ENCODE measurements at places on chromosomes 4 and X.

DNA sequence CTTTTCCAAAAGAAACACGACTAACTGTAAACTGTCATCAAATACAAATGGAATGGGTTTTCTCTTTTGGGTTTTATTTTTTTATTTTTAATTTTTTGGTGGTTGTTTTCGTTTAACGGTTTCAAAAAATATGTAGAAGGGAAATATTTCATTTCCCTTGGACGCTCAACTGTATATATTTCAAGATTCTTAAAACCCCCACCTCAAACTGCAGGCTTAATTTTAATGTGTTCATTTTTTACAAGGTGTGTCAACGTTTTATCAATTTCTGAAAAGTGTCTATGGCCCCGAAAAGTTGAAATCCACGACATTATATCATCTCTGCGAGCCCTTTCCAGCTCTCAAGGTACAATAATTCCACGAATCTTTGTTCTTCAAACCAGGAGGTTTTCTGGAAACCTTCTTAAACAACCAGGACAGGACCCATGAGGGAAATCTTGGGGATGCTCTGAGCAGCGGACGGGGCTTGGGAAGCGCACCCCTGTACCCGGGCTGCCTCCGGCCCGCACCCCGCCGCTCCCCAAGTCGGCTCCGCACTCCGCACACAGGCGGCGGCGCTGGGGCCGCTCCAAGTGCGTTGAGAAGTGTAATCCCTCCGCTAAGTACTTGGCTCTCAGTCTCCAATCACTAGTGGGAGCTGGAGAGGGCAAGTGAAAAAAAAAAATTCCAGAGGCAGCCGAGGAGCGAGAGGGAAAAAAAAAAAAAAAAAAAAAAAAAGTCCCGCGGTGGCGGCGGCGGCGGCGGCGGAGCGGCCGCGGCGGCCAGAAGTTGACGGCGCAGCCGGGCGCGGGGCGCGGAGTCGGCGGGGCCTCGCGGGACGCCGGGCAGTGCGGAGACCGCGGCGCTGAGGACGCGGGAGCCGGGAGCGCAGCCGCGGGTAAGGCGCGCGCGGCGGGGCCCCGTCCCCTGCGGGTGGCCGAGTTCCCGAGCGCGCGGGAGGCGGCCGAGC lies at the start of gene BMPR1B:
TSS of gene BMPR1B (plus strand) at position 764 of the 949 bp plus-strand sequence. CDS start 346,470 bp downstream, outside the sequence.
- no peak for DNase-seq

DNA sequence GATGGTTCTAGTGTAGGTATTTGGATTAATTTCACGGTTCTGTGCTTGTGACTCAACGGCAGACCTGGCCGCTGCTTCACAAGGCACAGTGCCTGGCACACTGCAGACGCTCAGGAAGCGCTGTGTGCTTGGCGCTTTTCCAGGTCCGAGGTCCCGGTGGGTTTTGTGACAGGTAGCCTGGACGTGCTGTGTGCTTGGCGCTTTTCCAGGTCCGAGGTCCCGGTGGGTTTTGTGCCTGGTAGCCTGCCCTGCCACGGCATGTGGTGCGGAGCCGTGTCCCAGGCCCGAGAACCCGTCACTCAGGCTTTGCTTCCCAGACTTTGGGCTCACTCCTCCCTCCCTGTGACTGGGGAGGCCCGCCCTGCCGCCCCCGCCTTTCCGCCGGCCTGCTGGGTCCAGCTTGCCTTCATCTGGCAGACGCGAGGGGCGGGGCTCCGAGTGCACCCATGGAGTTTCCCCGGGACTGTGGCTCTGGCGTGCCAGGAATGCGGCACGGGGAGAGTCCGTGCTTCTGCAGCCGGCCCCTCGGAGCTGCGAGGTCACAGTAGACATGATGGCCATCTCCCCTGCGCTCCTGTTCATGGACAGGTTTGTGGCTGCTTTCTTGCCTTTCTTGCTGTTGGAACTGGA lies 44.2 kb downstream of the TBC1D14 start:
- no peak for DNase-seq

DNA sequence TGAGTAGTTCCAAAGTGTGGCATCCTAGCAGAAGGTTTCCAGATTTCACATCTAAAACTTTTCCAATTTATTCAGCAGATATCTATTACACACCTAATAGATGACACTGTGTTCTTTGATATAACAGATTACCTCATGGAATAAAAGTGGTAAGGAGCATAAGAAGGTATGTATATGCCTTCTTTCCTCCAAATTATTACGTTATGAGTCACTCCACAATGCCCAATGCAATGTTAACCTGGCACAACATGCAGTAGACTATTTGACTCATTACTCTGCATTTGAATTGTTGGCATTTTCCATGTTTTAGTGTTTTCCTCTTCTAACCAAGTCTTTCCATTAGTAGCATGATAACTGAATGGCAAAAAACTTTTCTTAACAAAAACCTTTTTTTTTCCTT lies 383.6 kb downstream of the ADGRL3 start:
- DNase-seq: no peak

- DNase-seq: no peak
These were observed 17.2 kb downstream of the RHOH start for GRCh38 chr4:40214038-40214437.

GRCh38 chr4:156248917-156249316 lies 295.3 kb upstream of the CTSO start:
- DNase-seq: no peak

- DNase-seq: no peak
These were observed 168.5 kb upstream of the PCDH18 start for GRCh38 chr4:137700751-137701150.

DNA sequence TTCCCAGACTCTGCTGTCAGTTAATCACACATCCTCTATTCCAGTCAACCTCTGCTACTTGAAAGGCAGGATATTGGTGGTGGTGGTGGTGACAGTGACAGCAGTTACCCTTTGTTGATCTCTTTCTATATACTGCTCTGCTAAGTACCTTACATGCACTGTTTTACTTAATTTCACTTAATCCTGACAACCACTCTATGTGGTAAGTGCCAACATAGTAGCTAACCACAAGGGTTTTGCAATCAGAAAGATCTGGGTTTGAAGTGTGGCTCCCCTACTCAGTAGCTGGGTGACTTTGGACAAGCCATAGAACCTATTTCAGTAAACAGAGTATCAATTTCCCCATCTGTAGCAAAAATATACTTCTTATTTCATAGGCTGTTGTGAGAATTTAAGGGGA lies 24.2 kb upstream of the F9 start:
- DNase-seq: no peak

DNA sequence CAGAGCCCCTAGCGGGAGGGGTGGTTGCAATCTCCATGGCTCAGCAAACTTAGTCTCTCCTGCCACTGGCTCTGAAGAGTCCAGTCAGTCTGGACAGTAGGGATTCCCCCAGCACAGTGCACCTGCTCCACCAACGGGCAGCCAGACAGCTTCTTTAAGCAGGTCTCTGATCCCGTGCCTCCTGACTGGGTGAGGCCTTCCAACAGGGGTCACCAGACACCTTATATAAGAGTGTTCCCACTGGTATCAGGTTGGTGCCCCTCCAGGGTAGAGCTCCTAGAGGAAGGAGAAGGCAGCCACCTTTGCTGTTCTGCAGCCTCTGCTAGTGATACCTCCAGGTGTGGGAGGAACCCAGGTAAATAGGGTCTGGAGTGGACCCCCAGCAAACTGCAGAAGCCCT lies 1393.4 kb downstream of the STIM2 start:
- DNase-seq: no peak

GRCh38 chrX:118212817-118213183 lies 96.2 kb upstream of the KLHL13 start:
- DNase-seq: no peak

GRCh38 chr4:85747882-85748491 lies 273.0 kb downstream of the ARHGAP24 start:
- DNase-seq: no peak

- DNase-seq: no peak
These were observed 47.4 kb downstream of the SMIM14 start for GRCh38 chr4:39591290-39591689.

Measured in activated CD8-positive, alpha-beta memory T cell treated with anti-CD3 and anti-CD28 coated beads for 1 hour (primary cell).